B cell (primary cell): ENCODE measurements at places on chromosomes 12 and 14. TPM values are rescaled to one million over a fixed set of nuclear protein-coding genes. Genes with fewer than 3 reads are reported as not detected.
A peak's percentile ranks its signal among the peaks of the same experiment; 100 is the strongest.

ADAM21 gene
- total RNA-seq, result 0.24 TPM in 1 of 2 replicates, not detected in the other

MYBPC1 gene
- total RNA-seq, result not detected in 2 replicates

OLR1 gene
- 0.12 TPM in 1 of 2 replicates, not detected in the other for total RNA-seq

CD69 gene
- 44.8 and 45.1 TPM in 2 replicates for total RNA-seq

- H3K36me3 ChIP-seq, result no peaks in the 10 kb centered on the region
- no peak for DNase-seq
- peak overlapping the region; percentile 52 for H3K27ac ChIP-seq
- H3K4me1 ChIP-seq, result peaks cover 20% of the 10 kb centered on the region
- H3K27me3 ChIP-seq, result no peaks in the 10 kb centered on the region
- H3K4me3 ChIP-seq, result no peak overlapping the region
Observed at GRCh38 chr14:60161196-60162107, 3.7 kb downstream of the DHRS7 start.

GRCh38 chr12:52740584-52740983, 36.6 kb downstream of the KRT76 start:
- DNase-seq, result no peak
- H3K27me3 ChIP-seq, result no peaks in the 10 kb centered on the region
- no peaks in the 10 kb centered on the region for H3K4me1 ChIP-seq
- no peaks in the 10 kb centered on the region for H3K36me3 ChIP-seq
- no peak overlapping the region for H3K4me3 ChIP-seq

DNA sequence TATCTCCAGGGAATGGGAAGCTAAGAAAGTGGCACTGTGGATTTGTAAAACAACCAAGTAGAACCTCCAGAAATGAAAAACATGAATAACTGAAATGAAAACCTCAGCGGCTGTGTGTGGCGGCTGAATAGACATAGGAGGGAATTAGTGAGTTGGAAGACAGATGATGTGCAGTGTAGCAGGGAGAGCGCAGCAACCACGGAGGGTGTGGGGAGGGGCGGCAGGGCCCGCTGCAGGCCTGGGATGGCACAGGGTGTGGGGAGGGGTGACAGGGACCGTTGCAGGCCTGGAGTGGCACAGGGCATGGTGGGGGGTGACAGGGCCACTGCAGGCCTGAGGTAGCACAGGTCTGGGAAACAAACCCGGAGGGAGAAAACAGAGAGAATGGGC, 51.1 kb downstream of the BEGAIN start:
- no peak for DNase-seq
- no peaks in the 10 kb centered on the region for H3K36me3 ChIP-seq
- H3K27me3 ChIP-seq, result no peaks in the 10 kb centered on the region
- H3K27ac ChIP-seq, result no peak overlapping the region
- H3K4me1 ChIP-seq, result no peaks in the 10 kb centered on the region
- H3K4me3 ChIP-seq, result no peak overlapping the region

DNA sequence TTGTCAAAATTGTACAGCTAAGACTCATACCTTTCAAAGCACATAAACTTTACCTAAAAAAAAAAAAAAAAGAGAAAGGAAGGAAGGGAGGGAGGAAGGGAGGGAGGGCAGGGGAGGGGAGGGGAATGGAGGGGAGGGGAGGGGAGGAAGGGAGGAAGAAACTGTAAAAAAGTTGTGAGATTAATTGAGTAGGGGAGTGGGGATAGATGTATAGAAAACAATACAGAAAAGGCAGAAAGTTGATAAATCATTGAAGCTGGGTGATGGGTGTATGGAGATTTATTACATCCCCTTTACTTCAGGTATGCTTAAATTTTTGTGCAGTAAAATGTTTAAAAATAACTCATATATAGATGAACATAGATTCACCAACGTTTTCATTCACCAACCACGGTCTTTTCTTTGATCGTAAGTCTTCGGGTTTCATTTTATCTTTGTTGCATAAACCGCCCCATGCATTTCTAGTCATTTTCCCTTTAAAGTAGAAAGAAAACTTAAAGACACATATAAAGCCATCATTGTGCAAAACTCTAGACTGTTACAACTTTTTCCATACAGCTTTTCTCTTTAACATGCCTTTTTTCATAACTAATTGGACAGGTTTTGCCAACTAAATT, 191.2 kb upstream of the KRR1 start:
- H3K36me3 ChIP-seq, result no peaks in the 10 kb centered on the region
- H3K4me1 ChIP-seq, result no peaks in the 10 kb centered on the region
- no peak overlapping the region for H3K27ac ChIP-seq
- DNase-seq, result no peak
- no peak overlapping the region for H3K4me3 ChIP-seq

GRCh38 chr12:66049538-66050282, 80.8 kb downstream of the LLPH start:
- no peak for DNase-seq
- H3K27me3 ChIP-seq, result no peaks in the 10 kb centered on the region
- H3K4me3 ChIP-seq, result no peak overlapping the region
- no peak overlapping the region for H3K27ac ChIP-seq
- H3K4me1 ChIP-seq, result no peaks in the 10 kb centered on the region

DNA sequence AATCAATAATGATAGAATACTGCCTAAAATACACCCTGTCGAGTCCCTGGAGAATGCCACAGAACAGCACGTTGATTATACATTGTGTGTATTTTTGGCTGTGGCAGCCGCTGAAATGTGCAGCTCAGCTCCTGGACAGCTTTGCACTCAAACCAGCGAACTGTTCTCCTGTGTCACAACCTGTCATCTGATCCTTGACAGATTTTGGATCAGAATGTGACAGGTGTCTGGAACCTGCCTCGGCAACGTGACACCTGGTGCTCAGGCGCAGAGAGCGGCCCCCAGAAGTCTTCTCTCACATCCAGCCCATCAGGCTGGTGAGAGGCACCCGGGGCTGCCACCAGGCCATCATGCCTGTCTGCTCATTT, 19.3 kb downstream of the MVK start:
- no peak overlapping the region for H3K4me3 ChIP-seq
- H3K36me3 ChIP-seq, result peaks cover 13% of the 10 kb centered on the region
- H3K27ac ChIP-seq, result no peak overlapping the region
- H3K27me3 ChIP-seq, result no peaks in the 10 kb centered on the region

DNA sequence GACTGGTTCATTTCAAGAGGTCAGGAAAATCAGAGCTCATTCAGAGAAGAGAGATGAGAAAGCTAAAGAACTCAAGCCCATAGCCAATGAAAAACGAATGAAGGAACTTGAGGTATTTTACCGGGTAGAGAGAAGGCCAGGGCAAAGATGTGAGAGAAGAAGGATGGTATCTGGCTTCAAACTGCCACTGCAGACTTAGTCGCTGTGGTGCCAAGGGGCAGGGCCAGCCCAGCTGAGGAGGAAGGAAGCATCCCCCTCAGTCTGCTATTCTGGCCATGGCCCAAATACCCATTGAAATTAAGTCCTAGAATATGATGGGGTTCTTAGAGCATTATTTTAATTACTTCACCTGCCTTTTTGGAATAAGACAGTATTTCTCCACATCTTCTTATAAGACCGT, 69.2 kb downstream of the ANO2 start:
- no peaks in the 10 kb centered on the region for H3K4me1 ChIP-seq
- H3K36me3 ChIP-seq, result no peaks in the 10 kb centered on the region
- DNase-seq, result no peak
- H3K4me3 ChIP-seq, result no peak overlapping the region
- no peaks in the 10 kb centered on the region for H3K27me3 ChIP-seq

DNA sequence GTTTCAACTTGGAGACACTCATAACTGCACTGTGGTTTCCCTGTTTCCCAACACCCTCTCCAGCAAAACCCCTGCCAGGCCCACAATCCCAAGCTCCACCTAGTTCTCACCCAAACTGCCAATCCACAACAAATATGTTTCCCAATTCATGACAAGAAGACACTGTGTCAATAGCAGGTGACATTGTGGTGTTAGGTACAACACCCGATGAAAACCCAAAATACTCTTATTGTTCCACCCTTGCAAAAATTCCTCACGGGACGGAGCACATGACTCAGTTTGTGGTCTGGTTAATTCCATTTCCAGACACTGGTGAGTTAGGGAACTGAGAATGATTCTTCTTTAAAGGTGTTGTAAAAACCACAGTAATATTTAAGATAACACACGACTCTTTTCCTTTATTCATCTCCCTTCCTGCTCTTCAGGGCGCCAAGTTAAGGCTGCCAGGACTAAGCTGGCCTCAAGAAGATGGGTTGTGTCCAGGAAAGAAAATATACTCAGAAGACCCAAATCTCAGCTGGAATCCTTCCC, 735.5 kb downstream of the MED13L start:
- H3K4me3 ChIP-seq, result no peak overlapping the region
- DNase-seq, result no peak
- no peak overlapping the region for H3K27ac ChIP-seq
- H3K27me3 ChIP-seq, result no peaks in the 10 kb centered on the region

DNA sequence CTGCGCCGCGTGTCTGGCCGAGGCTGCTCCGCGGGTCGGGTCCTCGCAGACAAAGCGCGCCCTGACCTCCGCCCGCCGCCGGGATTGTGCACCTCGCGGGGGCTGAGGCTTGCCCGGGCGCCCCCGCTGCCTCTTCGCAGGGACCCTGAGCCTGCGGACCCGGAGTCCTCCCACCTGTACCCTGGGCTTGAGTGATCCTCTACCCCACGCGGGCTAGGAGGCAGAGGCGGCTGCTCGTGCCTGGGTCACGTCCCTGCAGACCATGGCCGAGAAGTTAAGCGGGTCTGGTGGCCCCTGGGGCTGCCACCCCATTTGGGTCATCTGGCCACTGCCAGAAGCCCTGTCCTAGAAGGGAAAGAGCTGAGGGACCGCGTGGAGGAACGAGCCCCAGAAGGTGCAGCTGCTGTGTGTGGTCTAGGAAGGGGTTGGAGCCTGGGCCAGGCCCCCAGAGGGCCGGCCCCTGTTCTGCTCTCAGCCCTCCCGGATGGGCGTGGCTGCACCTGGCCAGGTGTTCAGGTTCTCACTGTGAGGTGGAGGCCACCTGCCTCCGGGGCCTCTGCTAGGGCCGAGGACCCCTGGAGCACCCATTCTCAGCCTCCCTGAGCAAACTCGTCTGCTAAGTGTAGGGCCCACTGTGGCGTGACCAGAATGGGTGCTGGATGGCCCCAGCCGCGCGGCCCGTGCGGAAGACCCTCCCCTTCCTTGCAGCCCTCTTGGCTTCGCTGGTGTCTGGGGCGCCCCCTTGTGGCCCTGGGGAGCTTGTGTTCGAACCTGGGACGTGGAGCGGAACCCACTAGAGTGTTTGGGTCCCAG, 49.6 kb downstream of the LRCOL1 start:
- H3K27ac ChIP-seq, result no peak overlapping the region
- no peaks in the 10 kb centered on the region for H3K27me3 ChIP-seq
- H3K36me3 ChIP-seq, result peaks cover under 1% of the 10 kb centered on the region
- DNase-seq, result peak; percentile 88

DNA sequence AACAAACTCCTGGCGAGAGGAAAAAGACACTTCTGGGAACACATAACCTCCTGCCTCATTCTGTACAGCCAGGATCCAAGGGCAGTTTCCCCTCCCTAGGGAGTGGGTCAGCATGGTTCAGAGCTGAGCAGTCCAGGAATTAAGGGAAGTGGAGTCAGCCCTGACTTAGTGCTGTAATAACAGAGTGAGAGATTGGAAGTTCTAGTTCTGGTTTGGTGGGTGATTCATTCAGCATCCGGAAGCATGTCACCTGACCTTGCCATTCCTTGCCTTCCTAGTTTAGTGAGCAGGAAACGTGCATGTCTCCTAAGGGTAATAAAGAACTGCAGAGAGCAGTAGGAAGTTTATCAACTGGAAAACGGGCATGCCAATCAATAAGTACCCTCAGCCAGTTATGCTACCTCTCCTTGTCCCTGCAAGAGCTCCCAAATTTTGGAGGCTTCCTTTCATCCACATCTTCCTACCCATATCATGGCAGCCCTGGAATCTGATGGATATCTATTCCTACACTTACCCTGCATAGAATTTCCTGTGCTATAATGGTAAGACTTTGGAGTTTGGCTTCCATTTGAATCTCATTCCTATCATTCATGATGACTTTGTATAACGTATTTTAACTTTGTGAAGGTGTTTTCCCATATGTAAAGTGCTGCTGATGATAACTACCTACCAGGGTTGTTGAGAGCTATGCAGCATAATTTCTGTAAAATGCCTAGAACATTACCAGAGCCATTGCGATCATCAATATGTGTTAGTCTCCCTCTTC, 28.5 kb upstream of the MAGOHB start:
- no peak overlapping the region for H3K4me3 ChIP-seq
- H3K4me1 ChIP-seq, result no peaks in the 10 kb centered on the region
- no peaks in the 10 kb centered on the region for H3K36me3 ChIP-seq
- no peak for DNase-seq
- no peak overlapping the region for H3K27ac ChIP-seq

DNA sequence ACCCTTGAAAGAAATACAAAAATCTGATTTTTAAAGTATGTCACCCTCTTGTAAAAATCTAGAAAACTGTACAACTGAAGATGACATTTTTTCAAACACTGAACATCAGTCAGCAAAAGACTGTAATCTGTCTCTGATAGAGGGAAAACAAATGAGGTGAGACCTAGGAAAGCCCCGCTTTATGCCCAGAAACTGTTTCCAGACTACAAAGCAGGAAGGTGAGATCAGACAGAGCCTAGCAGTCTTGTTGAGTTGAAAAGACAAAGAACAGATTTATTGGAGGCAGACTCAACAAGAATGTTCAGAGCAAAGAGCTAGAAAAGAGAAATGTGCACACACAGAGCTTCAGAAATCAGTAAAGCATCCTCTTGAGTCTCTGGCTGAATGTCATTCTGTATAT, 873.6 kb downstream of the LRFN5 start:
- no peak for DNase-seq
- no peak overlapping the region for H3K27ac ChIP-seq
- no peak overlapping the region for H3K4me3 ChIP-seq
- no peaks in the 10 kb centered on the region for H3K36me3 ChIP-seq
- no peaks in the 10 kb centered on the region for H3K4me1 ChIP-seq
- no peaks in the 10 kb centered on the region for H3K27me3 ChIP-seq

DNA sequence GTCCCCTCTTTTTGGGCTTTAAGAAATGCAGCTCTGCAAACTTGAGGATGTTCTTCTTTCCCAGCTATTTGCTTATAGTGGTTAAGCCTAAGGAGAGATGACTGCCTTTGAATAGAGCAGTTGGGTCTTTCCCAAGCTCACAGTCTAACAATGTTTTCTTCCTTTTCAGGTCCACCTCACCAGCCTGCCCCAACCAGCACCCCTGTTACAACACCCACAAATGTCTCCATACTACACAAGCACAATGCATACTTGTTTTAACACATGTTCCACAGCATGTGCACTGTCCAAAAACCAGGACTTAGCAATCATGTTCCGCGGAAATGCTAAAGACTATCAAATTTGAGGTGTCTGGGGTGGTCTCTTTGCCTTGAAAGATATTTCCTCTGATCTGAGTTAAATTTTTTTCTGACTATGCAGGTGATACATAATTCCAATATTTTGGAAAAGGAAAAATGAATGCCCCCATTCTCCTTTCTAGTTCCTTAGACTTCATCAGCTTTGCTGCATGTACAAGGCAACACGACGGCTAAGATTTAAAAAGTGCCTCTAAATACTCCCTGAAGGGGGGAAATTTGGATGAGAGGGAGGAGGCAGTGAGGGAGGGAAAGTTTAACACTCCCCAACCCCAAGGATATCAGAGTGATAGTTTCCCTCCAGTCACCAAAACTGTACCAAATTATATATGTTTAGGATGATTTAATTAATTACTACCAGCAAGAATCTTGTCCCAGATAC, 6.6 kb upstream of the HOXC13 start:
- no peaks in the 10 kb centered on the region for H3K27me3 ChIP-seq
- H3K36me3 ChIP-seq, result no peaks in the 10 kb centered on the region
- no peak overlapping the region for H3K4me3 ChIP-seq
- H3K27ac ChIP-seq, result no peak overlapping the region
